Non-pigmented ciliary epithelial cell (primary cell): ENCODE measurements at places on chromosomes 7 and 10.

- DNase-seq, result no peak
Observed at GRCh38 chr7:141490474-141490873, 60.7 kb upstream of the AGK start.

DNA sequence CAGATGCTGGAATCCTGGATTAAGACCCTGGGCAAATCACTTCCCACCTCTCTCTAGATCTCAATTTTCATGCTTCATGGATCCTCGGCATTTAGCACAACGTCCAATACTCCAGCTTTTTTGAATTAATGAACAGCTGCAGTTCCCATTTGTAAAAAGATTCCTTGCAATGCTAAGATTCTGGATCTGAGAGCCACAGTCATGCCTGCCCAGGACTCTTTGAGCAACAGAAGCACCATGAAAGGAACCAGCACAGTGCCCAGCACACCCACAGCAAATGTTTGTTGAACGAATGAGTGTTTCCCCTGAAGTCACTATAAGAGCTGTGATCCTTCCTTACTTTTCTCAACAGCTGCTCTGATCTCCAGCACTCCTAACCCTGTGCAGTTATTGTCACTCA lies 20.8 kb upstream of the DDIT4 start:
- no peak for DNase-seq

DNA sequence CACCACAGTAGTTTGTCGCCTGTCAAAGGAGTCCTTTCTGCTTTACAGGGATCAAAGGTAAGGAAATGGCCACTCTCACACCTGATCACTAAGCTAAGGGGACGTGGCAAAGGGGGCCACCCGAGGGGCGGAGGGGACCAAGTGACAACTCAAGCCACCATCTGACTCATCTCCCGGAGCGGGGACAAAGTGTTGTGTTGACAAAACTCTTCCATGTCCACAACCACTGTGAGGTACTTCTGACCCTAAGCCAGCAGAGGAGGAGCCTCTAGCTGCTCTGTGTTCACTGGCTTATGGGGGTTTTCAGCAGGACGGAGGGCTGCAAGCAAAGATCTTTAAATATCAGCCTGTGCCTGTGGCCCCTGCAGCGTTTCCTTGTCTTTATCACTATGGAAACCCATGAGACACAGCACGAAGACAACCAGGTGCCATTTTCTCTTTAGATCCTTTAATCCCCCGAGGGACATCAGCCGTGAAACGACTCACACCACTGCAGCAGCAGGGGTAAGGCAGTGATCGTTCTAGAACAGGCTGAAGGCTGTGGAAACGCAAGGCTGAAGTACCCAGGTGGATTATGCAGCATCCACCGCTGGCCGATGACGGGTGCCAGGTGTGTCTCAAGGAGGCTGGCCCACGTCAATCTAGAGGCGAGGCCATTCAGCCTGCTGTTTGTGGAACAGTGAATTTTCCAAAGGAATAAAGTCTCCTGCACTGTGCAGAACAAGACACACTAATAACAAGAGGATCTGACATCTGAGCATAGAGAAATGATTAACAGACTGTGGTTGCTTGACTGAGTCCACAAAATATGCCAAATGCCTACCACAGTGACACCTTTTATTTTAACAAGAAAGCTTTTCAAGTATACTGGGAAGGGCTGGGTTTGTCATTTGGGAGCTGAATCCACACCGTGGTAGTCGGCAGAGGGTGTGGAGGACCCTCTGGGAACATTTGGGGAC lies 26.6 kb upstream of the DDC start:
- DNase-seq, result no peak

- DNase-seq, result no peak
Observed at GRCh38 chr7:36272567-36273269, 116.9 kb upstream of the ANLN start.

GRCh38 chr10:112564337-112564736 lies 117.3 kb downstream of the VTI1A start:
- DNase-seq, result no peak

DNA sequence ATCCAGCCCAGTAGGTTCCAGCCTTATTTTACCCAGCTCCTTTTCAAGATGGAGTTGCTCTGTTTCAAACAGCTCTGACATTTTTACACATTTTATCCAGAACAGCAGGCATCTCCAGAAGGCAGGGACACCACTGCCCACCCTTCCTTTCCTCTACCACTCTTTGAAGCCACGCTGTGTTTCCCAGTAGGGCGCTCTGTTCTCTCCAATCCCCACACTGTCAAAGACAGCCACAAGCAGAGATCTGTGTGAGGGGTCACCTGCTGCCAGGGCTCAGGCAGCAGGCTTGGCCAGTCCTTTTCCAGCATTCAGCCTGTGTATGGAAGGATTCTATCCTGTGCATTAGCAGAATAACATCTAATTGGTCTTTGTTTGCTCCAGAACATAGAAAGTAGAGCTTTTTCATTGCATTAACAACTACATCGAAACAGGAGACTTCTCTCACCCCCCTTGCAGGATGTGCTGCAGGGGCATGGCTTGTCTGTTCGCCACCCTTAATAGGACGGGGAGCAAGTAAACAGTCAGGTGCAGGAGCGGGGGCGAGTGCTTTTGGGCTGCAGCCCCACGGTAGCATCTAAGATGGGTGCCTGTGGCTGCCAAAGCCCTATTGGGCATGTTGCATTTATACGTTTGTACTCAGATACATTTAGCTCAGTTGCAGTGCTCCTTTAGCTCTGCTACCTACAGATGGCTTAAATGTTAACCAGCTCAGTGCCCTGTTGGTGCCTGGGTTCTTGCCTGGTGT lies 326.1 kb downstream of the GALNT17 start:
- no peak for DNase-seq

DNA sequence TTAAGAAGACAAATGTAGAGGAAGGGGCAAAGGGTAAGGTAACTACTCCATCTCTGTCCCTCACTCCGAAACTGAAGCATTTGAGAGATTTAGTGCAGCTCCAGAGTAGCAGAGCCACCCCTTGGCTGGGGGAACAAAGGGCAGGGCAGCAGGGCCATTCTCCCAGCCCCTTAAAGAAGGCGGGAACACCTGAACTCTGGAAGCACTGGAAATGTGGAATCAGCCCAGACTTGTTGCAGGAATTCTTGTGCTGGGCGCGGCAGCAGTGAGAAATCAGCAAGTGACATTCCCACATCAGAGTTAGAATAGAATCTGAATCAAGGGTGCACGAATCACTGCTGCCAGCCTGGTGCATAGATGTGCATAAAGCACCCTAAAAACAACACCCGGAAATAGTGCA lies 34.4 kb upstream of the GRM8 start:
- no peak for DNase-seq

GRCh38 chr7:113404245-113404644 lies 285.9 kb upstream of the SMIM30 start:
- DNase-seq, result no peak

DNA sequence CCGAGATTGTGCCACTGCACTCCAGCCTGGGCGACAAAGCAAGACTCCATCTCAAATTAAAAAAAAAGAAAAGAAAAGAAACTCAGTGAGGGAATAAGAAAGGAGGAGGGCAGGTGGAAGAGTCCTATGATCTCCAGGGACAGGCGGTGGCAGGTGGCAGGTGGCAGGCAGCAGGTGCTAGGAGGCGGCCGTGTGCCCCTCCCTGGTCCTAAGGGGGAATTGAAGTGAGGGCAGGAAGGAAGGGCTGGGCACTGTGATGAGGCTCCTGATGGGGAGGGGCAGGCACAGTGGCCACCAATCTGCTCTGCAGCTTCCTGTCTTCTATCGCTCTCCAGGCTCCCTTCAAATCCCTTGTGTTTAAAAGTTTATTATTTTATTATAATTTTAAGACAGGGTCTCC lies 41.2 kb upstream of the UBE3C start:
- DNase-seq, result no peak

DNA sequence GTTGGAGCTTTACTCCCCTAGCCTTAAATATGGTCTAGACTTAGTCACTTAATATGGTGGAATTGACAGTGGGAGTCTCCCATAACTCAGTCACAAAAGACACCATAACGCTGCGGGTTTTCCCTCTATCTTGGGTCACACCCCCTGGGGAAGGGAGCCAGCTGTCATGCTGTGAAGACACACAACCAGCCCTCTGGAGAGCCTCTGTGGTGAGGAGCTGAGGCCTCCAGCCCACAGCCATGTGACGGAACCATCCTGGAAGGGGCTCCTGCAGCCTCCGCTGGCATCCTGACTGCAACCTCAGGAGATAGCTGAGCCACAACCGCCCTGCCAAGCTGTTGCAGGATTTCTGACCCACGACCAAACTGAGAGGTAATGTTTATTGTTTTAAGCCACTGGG lies 37.9 kb downstream of the PAXIP1 start:
- no peak for DNase-seq

DNA sequence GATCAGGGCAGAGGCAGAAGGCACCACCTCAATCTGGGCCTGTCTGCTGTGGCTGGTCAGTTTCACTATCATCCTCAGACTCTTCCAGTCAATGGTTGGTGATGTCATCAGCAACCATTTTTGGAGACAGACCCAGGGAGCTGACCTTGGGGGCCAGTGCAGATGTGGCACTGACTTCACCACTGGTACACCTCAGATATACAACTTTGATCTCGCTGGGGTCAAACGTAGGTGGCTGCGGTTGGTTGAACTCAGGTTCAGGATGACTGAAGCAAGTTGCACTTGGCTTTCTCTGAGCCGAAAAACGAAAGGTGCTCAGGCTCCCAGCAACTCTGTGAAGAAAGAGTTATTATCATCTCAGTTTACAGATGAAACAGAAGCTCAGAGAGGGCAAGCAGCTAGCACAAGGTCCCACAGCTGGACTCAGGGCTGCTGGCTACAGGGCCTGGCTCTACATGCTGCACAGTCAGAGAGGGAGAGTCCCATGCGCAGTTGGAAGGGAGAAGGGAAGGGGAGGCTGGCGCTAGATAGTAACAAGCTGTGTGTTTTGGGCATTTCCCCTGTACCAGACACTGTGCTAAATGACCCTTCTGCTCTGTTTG lies 27.2 kb downstream of the ANKRD16 start:
- no peak for DNase-seq

DNA sequence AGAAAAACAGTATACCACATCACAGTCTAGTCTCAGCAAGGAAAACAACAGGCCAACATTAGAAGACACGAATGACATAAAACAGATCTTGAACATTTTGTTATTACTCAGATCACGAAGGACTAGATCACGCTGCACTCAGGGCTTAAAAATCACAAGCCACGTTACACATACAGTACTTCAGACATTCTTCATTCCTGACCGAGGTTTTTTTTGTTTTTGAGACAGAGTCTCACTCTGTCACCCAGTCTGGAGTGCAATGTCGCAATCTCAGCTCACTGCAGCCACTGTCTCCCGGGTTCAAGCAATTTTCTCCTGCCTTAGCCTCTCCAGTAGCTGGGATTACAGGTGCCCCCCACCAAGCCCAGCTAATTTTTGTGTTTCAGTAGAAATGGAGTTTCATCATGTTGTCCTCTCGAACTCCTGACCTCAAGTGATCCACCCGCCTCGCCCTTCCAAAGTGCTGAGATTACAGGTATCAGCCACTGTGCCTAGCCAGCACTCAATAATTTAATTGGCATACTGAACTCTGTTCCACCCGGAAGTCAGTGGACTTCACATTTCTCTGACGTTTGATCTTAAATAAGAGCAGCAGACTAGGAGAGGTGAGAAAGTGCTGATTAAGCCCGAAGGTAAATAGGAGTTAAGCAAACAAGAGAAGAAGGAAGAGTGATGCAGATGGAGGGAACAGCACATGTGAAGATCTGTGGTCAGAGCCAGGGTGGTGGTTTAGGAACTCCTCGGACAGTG lies 3.5 kb downstream of the AIMP2 start:
- no peak for DNase-seq

DNA sequence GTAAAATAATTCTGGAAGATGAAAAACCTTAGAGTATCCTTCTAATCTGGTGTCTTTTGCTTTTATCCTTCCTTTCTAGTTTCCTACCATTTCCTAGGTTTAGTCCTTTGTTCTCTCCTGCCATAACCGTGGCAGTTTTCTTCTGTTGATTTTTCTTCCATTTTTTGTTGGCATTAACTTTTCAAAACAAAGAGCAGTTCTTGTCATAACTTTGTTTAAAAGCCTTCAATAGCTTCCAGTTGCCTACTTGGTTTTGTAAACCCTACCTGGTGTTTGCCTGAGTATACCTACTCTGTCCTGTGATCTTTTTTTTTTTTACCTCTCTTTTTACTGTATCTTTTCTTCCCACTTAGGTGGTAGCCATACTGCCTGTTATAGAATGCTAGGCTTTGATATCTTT lies 125.6 kb downstream of the LYZL1 start:
- no peak for DNase-seq

- DNase-seq, result no peak
Observed at GRCh38 chr10:110378533-110379108, 73.9 kb upstream of the SMNDC1 start.

- no peak for DNase-seq
Observed at GRCh38 chr7:20542594-20542993, 72.9 kb upstream of the ABCB5 start.

DNA sequence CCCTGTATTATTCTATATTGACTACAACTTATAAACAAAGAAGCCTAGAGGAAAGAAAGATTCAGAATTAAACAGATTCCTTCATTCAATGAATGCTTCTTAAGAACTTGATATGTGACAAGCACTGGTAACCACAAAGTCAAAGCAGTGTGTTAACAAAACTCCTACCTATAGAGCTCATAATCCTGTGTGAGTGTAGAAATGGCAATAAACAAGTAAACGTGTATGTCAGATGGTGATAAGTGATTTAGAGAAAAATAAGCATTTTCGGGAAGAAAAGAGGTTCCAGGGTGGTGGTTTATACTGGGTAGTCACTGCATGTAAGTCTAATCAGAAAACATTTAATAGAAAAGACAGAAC lies 141.3 kb downstream of the JMJD1C start:
- no peak for DNase-seq

- DNase-seq, result no peak
Observed at GRCh38 chr7:69277366-69277765, 320.9 kb upstream of the AUTS2 start.

GRCh38 chr7:80412842-80413241 lies 99.0 kb downstream of the GNAT3 start:
- no peak for DNase-seq

DNA sequence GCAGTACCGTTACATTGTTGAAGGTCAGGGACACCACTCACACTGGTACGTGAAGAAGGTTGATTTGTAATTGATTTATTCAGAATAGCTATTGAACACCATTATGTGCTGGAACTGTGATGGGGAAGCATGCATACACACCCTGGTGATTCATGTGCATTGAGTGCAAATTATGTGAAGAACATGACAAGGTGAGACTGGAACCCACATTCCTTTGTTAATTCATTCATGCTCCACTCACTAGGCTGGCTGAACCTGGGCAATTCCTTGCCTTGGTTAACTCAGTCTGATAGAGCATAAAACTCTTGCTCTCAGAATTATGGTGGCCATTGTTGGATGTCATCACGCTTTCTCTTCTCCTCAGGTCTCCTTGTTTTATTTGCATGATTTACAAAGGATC lies 67.3 kb upstream of the TPK1 start:
- DNase-seq, result no peak
